ENCODE measurements at places on chromosomes 13 and 19.

GRCh38 chr13:39506559-39507390 lies 96.2 kb downstream of the LHFPL6 start:
- no peak for DNase-seq

GRCh38 chr19:2926341-2927031 lies 18.3 kb downstream of the ZNF77 start:
- DNase-seq = no peak

- DNase-seq = no peak
These were observed 29.2 kb downstream of the PIAS4 start for GRCh38 chr19:4036576-4037300.

GRCh38 chr13:65943708-65944107 lies 1286.4 kb downstream of the PCDH9 start:
- DNase-seq = no peak

DNA sequence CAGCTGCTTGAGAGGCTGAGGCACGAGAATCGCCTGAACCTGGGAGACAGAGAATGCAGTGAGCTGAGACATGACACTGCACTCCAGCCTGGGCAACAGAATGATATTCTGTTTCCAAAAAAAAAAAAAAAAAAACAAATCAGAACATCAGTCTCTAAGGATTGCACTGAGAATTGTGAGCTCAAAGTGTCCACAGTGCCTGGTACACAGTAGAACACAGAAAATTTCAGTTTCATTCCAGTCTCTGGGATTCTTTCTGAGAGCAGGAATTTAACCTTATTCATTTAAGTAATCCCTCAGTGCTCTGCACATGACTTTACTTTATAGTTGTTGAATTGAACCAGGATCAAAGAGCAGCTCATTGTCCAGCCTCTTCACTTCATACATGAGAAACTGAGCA lies 25.9 kb upstream of the GATAD2A start:
- no peak for DNase-seq

GRCh38 chr13:75175575-75175974 lies 306.4 kb downstream of the TBC1D4 start:
- DNase-seq = no peak

DNA sequence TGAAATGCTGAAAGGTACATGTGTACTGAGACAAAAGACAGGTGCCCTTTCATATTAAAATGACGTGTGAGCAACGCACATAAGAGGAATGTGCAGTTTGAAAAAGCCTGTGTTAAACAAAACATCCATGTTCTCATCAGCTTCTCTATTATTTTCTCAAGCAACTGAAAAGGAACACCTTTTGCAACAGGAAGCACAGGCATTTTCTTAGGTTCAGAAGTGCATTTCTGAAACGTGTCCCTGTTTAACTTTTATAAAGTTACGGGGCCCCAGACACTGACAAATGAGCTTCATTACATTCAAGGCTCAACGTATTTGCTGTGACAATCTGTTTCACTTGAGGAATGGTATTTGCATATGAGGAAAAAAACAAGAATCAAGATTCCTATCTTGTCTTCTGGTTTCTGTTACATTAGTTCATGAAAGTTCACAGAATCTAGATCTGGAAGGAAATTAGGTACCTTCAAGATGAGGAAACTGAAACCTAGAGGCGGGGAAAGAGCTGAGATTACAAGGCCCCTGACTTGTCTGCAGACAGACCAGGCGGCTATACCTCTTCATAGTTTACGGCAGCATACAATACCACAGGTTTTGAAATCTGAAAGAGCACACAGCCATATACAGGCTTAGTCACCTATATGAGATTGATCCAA lies 431.7 kb downstream of the KLF12 start:
- DNase-seq = peak; percentile 62

DNA sequence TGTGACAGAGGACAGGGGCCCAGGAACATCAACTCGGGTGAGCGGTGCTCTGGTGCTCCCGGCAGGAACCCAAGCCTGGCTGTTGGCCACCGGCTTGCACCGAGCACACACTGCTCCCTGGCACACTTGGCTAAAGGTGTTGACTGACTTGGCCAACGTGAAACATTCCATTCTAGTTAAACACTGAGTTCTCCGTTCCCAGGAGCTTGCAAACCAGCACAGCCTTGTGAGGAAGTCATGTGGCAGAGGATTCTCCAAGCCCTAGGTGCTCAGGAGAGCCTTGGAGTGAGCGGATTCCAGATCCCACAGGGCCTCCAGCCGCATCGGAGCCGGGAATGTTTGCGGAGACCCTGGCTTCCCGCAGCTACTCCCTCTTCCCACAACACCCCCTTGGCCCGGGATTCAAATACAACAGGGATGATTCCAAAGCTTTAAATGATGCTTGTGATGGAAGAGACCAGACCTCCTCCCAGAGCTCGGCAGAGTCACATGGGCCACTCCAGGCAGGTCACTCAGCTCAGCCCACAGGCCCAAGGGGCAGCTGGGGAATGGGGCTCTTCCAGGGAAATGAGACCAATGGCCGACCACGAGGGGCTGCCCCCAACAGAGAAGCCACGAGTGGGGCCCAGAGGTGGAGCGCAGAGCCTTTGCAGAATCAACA lies 2.9 kb downstream of the C13orf46 start:
- DNase-seq = no peak

GRCh38 chr13:79735228-79735627 lies 254.3 kb downstream of the NDFIP2 start:
- no peak for DNase-seq

GRCh38 chr13:79393564-79394249 lies 12.3 kb downstream of the RBM26 start:
- peak; percentile 56 for DNase-seq

DNA sequence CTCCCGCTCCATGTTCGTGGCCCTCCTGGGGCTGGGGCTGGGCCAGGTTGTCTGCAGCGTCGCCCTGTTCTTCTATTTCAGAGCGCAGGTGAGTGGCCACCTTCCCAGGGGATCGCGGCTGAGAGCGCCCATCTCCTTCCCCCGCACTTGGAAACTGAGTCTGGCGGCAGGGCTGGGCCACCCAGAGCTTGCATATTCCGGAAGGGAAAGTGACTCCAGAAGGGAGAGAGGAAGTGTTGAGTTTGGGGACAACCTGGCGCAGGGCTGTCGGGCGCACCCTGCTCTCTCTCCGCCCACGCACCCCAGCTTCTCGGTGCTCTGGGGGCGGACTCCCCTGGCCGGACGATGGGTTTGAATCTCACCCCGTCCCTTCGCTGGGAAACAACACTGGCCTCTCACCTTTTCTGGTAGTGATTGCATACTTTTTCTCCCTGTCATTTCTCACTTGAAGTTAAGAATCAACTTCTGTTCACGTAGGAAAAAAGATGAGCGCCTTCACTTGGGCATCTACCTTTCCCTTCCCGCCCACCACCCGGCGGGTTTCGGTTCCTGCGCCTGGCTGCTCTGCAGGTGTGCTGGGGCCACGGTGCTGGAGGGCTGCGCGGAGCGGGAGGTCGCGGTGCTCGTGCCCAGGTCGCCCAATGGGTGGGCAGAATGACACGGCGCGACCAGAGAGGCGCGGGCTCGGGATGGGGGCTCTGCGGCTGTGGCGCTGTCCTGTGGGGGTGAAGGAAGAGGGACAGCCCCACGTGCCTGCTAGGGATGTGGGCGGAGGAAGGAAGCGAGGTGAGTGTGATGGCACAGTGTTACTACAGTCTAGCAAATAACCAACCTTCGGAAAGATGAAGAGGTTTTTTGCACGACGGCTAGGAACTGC lies 721 bp downstream of the TNFSF11 start:
- DNase-seq = peak; percentile 25

DNA sequence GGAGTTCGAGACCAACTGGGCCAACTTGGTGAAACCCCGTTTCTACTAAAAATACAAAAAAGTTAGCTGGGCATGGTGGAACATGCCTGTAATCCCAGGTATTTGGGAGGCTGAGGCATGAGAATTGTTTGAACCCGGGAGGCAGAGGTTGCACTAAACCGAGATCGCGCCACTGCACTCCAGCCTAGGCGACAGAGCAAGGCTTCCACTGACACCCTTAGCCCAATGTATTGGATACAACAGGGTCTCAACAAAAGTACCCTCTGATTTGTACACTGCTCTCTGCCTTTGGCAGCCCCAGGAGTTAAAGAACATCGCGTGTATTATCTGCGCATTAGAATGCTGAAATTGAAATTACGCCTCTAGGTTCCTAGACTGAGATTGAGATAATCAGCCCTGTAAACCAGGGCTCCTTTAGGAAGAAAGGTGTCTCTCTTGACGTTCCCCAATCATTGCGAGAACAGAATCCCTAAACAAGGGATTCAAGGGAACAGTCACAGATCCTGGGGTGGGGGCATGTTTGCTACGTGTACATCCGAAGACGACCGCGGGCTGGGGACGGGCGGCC lies 21.9 kb downstream of the IPO5 start:
- no peak for DNase-seq

Measured in CD4-positive, alpha-beta T cell treated with Interleukin-6 at 100 ng/mL for 8 hours (primary cell).